ENCODE measurements at places on chromosomes 3 and 15.
A peak's percentile ranks its signal among the peaks of the same experiment; 100 is the strongest.

DNA sequence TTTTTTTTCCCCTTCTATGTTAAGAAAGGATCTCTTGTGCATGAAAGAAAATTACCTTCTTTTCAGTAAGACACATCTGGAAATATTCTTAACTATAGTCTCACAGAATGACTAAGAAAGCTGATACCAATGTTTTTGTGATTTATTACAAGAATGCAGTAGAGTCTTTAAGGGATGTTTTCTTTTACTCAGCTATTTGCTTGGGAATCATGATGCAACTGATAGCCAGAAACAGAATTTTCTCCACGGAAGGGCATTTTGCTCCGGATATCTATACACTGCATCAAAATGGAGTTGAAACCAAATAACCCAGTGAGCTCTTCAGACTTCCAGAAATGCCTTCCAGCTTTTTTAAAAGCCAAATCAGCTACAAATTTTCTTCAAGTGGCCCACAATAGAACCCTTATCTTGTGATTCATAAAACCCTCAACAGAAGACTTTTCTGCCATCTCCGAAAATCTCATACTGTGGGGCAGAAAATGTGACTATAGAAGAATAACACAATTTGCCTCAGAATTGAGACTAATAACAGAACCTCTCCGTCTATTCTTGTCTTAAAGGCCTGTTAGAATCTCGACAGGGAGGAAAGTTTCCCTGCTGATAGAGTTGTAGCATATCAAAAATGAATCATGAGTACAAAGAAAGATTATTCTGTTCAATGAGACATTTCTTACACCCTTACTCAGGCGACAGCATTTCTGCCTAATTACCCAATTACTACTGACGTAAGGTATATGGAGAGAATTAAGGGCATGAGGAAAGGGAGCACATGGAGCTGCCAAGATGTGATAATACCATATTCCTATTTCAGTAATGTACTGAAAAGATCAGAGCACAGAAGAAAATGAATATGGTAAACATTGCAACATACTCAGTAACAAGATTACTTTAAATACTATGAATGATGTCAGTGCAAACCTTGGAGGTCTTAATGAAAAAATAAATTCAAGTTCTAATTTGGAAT is 900.1 kb downstream of the ROBO1 start:
- peak; percentile 59 for DNase-seq

DNA sequence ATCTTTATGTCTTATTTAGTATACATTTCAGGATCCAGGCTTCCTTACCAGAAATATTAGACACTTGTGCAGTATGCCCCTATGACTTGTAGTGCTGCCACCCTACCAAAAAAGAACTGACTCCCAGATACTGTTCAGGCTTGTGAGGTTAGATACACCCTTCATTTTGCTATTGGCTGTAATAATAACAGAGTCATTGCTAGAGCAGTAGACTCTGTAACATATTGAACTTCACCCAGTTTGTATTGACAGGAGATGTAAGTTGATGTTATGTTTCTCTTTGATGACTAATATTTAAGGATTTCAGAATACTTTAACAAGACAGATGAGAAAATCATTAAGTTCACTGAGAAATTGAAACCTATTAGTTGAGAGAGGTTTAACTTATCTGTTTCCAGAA is 32.9 kb downstream of the RNF111 start:
- no peak for DNase-seq

GRCh38 chr3:112056451-112056929 is 22.0 kb downstream of the TMPRSS7 start:
- peak; percentile 37 for DNase-seq

DNA sequence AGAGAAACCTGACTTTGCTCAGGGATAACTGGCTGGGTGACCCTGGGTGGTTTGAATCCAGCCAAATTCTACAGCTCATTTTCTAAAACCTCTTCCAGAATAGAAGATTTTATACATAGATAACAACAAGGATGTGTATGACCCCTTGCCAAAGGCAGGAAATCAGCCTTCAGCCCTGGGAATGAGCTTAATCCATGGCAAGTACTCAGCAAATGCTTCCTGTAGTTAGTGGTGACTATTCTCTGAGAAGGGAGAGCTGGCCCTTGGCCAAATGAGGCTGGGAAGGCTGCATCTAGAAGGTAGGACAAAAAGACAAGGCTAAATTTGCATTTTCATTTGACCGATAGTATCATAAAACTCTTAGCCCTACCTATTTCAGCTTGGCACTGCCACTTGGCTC is 4.6 kb upstream of the HACD3 start:
- DNase-seq, result no peak

DNA sequence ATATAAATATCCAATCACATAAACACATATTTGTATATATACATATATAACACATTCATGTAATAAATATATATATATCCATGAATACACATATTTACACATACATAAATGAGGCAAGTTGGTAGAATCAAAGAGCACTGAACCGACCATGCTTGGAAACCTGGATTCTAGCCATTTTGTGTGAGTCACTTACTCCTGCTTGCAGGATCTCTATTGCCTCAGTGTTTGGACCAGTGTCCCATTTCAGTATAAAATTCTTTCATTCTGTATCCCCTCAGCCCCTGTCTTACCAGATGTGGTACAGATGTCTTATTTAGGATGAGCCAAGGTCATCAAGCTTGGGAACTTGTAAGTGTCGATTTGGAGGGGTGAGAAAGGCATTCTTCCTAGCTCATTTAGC is 391.4 kb upstream of the FRG2C start:
- DNase-seq, result peak; percentile 63

DNA sequence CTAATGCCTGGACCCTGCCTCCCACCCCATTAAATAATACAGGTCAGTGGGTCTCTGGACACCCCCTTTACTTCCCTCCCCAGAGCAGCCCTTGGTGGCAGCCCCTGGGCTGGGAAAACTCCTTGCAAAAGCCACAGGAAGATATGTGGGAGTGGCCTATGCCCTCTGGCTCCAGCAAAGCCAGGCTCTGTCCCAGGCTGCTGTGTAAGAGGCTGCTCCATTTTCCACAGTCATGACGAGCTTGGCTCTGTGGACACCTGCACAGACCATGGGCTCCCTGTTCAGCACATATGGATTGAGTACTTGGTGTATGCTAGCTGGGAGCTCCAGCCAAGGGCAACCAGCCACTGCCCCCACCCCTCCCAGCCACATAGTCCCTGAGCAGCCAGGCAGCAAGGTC is 13.0 kb downstream of the CACNA2D2 start:
- no peak for DNase-seq

GRCh38 chr15:37102305-37103162 is 2.2 kb upstream of the MEIS2 start:
- no peak for DNase-seq

DNA sequence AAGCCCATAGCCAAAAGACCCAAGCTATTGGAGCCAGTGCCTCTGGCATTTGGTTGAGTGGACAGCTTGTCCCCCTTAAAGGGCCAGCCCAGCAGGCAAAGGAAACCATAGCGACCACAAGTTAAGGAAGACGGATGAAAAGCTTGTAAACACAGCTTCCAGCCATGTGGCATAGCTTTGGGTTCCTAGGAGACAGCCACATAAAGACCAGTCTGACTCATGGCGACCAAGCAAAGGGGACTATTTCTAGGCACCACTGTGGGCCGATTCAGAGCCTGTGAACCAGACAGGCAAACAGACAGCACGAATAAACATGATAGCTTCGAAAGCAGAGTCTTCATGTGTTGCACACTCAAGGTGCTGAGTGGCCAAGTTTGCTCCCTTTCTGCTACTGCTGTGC is 30.5 kb upstream of the SRGAP3 start:
- DNase-seq, result no peak

- DNase-seq, result no peak
These were observed 28.4 kb downstream of the ANKRD28 start for GRCh38 chr3:15769256-15769915.
